Subcutaneous preadipocyte (primary cell): ENCODE measurements at places on chromosomes 5 and 9. TPM values are rescaled to one million over a fixed set of nuclear protein-coding genes. Genes with fewer than 3 reads are reported as not detected.

RGS3 gene
- 13.2 and 17.6 TPM in 2 replicates for total RNA-seq

GABRA6 gene
- not detected in 2 replicates for total RNA-seq

CYLC2 gene
- not detected in 2 replicates for total RNA-seq

GPX3 gene
- 3.1 and 32.3 TPM in 2 replicates for total RNA-seq

FAM221B gene
- total RNA-seq = not detected in 2 replicates

NMUR2 gene
- total RNA-seq = not detected in 2 replicates
